NCI-H1105 treated with DMSO at 0.1 percent for 48 hours (cell line): ENCODE measurements at places on chromosomes 2 and 18.

GRCh38 chr2:183063083-183063482 lies 15.5 kb upstream of the DUSP19 start:
- no peak for DNase-seq

GRCh38 chr2:113098041-113098440 lies 29.4 kb upstream of the IL1RN start:
- no peak for DNase-seq

DNA sequence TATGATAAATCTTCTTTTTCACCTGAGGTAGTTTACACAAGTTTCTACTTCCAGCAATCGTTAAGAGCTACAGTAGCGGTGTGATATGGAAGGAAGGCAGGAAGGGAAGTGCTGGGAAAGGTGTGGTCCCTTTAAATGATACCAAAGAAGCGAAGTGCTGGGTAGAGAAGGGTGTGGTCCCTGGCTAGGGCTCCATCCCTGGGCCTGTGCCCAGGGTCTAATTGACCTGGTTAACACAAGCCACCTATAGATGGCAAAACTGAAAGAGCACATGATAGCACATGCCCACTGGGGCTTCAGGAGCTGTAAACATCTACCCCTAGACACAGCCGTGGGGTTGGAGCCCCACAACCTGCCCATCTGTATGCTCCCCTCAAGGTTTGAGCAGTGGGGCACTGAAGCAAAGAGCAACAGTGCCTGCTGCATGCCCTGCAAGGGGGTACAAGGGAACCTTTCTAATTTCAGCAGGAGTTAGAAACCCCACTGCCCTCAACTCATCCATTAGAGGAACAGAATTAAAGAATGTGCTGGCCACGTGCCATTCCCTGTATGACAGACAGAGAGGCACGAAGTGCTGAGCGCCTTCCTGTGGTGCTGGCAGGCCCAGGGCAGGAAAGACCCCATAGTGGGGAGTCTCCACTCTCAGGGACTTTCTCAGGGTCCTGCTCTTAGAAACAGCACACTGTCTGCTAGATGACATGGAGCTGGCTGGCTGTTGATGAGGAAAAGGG lies 153.1 kb upstream of the LMAN1 start:
- DNase-seq, result peak; percentile 77

- no peak for DNase-seq
Observed at GRCh38 chr2:9440058-9440727, 16.7 kb downstream of the CPSF3 start.

- no peak for DNase-seq
Observed at GRCh38 chr2:47056374-47056773, 98.7 kb downstream of the STPG4 start.

DNA sequence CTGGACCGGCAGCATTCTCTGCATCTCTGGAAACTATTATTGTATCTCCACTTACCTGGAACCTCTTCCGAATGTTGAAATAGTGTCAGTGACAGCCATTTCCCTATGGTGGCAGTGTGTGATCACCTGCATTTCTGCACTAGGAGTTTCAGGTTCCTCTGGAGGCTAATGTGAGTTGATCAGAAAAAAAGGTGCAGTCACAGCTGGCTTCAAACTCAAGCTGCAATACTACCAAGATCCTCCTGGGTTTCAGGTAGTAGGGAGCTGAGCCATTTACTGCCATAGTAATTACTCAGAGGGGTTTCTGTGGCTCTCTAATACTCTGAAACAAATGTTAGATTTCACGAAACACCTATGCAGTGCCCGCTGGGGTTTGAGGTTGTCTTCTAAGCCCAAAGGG lies 183.5 kb upstream of the OSR1 start:
- no peak for DNase-seq

DNA sequence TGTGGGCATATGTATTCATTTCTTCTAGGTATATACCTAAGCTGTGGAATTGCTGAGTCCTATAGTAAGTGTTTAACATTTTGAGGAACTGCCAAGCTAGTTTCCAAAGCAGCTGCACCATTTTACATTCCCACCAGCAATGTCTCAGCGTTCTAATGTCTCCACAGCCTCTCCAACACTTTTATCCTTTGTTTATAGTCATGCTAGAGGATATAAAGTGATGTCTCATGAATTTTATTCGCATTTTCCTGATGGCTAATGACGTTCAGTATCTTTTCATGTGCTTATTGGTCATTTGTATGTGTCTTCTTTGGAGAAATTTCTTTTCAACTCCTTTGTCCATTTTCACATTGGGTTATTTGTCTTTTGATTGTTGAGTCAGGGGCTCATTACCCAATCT lies 295.2 kb downstream of the NCKAP5 start:
- no peak for DNase-seq

- DNase-seq, result no peak
Observed at GRCh38 chr18:45765796-45766195, 41.8 kb downstream of the SLC14A1 start.

GRCh38 chr2:231228223-231228622 lies 29.8 kb downstream of the ARMC9 start:
- DNase-seq, result no peak

GRCh38 chr18:23133860-23134779 lies 1.2 kb upstream of the CABLES1 start:
- peak; percentile 97 for DNase-seq

DNA sequence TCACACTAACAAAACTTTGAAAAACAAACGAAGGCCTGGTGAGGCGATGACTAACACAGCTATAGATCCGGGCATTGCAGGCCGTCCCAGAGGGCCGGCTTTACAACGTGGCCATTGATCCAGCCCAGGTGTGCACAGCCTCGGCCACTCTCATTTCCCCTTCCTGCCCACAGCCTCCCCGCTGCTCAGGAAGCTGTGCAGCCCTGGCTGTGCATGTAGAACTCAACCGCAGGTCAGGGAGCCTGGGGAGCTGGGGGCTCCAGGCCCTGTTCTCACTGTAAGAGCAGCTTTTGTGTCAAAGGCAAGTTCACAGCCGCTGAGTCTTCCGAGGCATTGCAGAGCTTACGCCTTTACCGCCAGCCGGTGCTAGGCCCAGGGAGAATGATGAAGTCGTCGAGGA lies 87.2 kb downstream of the LONRF2 start:
- no peak for DNase-seq

DNA sequence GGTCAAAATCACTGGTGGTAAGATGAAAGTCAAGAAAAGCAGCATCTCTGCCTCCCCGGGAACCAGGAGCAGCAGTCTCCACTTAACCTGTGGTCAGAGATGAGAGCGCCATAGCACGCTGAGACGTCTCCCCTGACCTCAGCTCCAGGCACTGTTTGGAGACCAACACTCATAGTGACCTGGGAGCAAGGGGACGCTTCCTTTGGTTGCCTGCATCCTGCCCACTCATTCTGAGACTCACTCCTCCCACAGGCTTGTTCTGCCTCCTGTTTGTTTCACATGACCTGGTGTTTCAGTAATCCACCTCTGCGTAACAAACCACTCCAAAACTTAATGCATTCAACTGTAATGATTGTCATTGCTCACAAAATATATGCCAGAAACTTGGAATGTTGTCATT lies 139.3 kb downstream of the ACOXL start:
- DNase-seq, result no peak

DNA sequence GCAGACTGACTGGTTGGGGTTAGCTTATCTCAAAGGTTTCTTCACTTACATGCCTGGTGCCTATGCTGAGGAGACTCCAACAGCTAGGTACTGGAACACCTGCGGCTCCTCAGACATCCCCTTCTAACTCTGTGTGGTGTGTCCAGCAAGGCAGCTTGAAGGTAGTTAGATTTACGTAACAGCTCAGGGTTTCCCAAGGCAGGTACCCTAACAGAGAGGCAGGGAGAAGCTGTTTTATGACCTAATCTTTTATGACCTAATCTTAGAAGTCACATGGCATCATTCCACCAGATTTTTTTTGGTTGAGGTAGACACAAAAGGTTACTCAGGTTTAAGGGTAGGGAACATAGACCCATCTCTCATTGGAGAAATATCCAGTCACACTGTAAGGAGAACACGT lies 17.4 kb upstream of the PAPOLG start:
- DNase-seq, result no peak

GRCh38 chr2:9488583-9489547 lies 14.5 kb downstream of the IAH1 start:
- no peak for DNase-seq

- peak; percentile 94 for DNase-seq
Observed at GRCh38 chr2:176114120-176114929, 2.3 kb upstream of the HOXD10 start.

- DNase-seq, result no peak
Observed at GRCh38 chr18:9771977-9772660, 64.0 kb downstream of the RAB31 start.

GRCh38 chr2:109454304-109454703 lies 159.5 kb downstream of the SEPTIN10 start:
- DNase-seq, result no peak

DNA sequence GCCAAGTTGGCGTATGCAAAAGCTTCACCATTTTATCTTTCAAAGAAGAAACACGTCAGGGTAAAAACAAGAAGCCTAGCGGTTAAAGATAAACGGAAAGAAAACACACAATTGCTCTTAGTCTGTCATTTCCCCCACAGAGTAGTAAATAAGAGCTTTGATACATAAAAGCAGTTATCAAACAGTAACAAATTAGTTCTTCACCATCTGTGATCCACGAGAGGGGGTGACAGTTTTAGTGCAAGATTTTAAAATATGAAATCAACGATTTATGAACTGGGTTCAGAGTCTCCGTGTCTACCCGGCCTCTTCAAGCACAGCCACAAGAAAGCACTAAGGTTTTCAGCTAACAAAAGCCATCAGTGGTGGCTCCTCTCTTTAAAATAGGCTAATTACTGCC lies 703.9 kb upstream of the ID2 start:
- no peak for DNase-seq

GRCh38 chr2:213411582-213412289 lies 127.5 kb downstream of the SPAG16 start:
- no peak for DNase-seq

DNA sequence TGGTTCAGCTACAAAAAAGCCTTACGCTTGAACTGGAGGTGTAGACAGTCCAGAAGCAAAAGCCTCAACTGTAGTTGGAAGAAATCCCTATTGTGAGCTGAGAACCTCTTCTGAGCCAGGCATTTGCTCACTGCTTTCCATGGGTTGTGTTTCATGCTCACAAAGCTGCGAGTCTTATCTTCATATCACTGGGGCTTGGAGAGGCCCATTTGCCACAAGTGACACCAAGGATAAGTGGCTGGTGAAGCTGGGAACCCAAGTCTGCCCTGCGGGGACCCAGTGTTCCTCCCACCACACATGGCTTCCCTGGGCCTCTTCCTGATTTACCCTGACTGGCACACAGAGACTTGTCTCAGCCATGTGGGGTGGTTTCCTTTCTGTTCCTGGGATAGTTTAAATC lies 130.4 kb downstream of the RNF144A start:
- no peak for DNase-seq

GRCh38 chr2:191533693-191534180 lies 144.2 kb upstream of the NABP1 start:
- no peak for DNase-seq

- DNase-seq, result peak; percentile 36
Observed at GRCh38 chr2:61993422-61994024, 88.0 kb downstream of the COMMD1 start.

DNA sequence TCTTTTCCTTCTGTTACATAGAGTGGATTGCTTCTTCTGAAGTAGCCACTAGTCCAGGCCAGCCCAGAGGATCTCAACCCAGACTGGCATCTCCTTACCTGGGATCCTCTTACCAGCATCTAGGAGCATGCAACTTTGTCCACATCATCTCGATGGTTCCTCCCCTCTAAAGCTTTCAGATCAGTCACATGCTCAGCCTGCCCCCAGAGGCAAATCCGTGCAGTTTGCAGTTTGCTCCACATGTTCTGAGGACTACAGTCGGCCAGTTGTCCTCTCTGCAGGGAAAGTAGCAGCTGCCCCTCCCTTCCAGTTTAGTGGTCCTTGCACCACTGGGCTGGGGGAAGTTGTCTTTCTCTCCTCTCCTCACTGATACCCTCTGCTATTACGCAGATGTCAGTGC lies 259.8 kb upstream of the APCDD1 start:
- DNase-seq, result no peak

DNA sequence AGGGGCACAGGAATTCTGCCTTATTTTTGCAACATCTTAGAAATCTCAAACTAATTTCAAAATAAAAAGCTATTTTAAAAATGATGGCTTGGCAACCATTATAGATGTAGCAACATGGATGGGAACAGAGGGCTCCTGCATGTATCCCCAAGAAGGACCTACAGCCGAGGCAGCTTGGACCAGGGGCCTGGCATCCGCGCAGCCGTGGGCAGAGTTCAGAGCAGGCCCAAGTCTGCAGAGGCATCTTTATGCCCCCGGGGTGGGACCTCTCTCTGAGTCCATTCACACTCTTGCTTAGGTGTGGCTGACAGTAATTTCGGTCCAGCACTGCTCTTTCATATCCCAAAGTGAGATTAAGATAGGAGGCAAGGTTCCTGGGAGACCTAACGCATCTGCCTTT lies 425.8 kb upstream of the MYT1L start:
- DNase-seq, result no peak
